ENCODE measurements at places on chromosomes 1 and 21. TPM values are rescaled to one million over a fixed set of nuclear protein-coding genes. Genes with fewer than 3 reads are reported as not detected.

Gene KCNH1
- 5.3 TPM for total RNA-seq

Gene S100A7
- total RNA-seq, result not detected

Gene P3R3URF
- total RNA-seq, result not detected

Gene HSD11B1
- total RNA-seq, result 1.5 TPM

GRCh38 chr21:44454747-44455523 is at the start of gene LRRC3:
Gene LRRC3, plus strand, starts transcription at chr21:44455510. Its CDS starts 1,135 bp downstream, at chr21:44456645.
- DNase-seq, result peak; percentile 28

GRCh38 chr1:44246806-44247205 is 33.5 kb downstream of the DMAP1 start:
- DNase-seq, result no peak

Gene TAS1R3
- total RNA-seq, result 0.22 TPM

DNA sequence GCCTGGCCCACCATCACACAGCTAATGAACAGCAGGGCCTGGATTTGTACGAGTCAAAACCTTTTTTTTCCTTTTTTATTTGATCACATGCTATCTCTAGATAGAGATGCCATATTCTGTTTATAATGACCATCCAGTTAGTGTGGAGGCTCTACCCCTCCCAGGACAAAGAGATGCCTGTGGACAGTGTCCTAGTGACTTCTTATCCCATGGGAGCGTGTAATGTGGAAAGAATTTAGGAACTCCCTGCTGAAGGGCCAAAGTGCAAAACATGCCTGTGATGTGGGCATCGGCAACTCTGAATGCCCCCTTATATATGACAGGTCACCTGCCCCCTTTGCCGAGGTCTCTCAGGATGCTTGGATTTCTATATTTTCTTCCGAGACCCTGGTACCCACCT is 292.2 kb downstream of the RRAGC start:
- no peak for DNase-seq

GRCh38 chr1:192565946-192566345 is 9.6 kb upstream of the RGS1 start:
- DNase-seq, result no peak

Gene RAB42
- not detected for total RNA-seq

DNA sequence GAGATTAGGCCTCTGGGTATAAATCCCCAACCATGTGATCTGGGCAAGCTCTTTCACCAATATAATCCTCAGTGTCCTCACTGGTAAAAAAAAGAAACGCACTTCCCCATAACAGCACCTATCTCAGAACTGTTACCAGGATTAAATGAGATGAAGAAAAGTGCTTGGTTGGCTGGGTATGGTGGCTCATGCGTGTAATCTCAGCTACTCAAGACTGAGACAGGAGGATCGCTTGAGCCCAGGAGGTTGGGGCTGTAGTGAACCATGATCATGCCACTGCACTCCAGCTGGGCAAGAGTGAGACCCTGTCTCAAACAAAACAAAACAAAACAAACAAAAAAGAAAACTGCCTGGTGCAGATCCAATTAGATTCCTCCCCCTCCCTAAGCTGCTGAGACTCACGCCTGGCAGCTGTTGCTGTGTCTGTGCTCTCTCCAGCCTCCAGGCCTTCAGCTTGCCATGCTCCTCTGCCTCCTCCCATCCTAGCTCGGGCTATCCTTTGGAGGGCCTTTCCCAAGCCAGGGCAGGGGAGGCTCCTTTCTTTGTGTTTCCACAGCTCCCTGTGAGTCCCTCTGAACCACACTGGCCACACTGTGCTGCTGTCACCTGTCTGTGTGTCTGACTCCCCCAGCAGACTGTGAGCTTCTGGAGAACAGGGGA is 19.0 kb downstream of the CYB5RL start:
- DNase-seq, result no peak

Gene LMOD1
- not detected for total RNA-seq

DNA sequence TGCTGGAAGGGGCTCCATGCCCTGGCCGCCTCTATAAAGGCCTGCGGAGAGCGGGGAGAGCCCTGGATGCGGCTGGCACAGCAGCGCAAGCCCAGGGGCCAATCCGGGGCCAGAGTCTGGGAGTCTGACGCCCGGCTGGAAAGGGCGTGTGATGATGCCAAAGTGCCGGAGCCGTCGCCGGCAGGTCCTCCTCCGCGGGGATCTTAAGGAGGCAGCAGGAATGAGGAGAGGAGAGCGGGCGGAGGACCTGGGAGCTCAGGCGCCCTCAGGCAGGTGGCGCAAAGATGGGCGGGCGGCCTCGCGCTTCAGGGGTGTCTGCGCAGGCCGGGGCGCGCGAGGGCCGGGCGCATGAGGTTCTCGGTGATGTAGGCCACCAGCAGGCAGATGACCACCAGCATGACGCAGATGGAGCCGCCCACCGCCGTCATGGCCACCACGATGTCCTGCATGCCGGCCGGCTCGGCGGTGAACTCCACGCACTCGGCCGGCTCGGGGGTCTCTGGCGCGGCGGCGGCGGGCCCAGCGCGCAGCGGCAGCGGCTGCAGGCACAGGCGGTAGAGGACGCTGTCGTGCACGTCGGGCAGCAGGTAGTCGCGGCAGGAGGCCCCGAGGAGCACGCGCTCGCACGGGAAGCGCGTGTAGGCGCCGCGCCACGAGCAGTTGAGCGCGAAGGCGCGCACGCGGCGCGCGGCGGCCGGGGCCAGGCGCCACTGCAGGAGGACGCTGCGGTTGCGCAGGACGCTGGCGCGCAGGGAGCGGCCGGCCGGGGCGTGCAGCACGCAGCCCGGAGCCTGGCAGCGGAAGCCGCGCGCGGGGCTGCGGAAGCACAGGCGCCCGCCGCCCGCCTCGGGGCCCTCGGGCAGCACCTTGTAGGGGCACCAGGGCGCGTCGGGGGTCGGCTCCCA is 653 bp downstream of the FNDC10 start:
- no peak for DNase-seq

DNA sequence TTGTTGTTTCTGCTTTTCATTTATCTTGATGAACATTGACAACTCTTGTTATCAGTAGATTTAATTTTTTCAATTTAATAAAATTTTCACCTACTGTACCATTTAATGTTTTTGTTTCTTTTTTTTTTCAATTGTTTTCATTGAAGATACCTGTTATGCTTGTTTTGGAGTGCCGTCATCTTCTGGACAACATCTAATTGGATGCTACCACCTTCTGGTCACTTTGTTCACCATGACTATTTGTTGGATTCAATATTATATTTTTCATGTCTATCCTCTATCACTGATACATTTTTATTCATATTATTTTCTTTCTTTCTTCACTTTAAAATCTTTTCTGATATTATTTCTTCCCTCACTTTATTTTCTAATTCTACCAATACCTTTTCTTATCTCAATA is 14.0 kb downstream of the KRTAP21-2 start:
- no peak for DNase-seq

DNA sequence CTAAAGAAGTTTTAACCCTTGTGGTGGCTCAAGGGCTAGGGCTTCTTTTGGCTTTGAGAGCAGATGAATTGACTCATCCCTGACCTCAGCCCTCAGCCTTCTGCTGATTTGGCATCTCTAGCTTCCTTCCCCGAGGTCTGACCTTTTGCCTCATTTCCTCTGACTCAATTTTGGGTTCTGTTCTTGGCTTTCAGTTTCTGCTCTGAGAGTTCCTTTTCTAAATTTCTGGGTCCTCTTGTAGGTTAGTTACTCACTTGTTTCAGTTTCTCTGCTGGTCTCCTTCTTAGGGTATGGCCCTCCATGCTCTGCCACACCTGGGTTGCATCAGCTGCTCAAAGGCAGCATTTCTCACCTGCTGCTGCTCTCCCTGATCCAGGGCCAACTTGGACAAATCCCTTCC is 19.4 kb downstream of the PDE4B start:
- DNase-seq, result peak; percentile 74

GRCh38 chr1:215526147-215526845 is 40.8 kb upstream of the KCTD3 start:
- DNase-seq, result peak; percentile 58

DNA sequence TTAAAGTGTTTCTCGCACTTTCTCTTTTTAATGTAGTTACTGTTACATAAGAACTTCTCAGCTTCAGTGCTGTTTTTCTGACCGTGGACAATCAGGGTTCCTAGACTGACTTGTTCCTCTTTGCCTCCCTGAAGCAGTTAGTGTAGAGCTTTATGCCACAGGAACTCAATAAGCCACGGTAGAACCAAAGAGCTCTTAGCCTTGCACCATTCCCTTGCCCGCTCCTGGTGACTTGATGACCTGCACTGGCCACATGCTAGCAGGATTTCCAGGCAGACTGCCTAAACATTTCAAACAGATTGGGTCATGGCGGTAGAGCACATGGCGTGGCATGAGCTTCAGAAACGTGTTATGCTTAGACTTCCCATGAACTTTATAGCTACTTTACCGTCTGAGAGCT is 18.8 kb upstream of the FASLG start:
- no peak for DNase-seq

Gene GUCA2A
- not detected for total RNA-seq

Gene BRINP2
- not detected for total RNA-seq

Gene DNASE2B
- not detected for total RNA-seq

Gene PDPN
- total RNA-seq, result not detected

Gene NUP210L
- total RNA-seq, result not detected

DNA sequence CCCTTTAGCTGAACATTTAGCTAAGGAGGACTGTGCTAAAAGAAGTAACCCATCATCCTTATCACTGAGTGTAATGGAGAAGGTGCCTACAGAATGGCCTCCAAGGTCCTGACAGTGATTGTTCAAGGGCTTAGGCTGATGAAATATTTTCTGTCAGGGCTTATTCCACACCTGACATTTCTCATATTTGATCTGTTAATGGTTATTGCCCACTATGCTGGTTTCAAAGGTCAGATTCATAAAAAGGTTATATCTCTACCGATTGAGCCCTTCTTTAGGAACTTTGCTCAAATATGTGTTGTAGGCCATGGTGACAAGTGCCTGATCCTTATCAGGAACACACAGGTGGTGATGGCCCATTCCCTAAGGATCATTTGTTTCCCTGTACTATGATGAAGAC is 766.4 kb upstream of the ADGRL2 start:
- no peak for DNase-seq

Gene TYW3
- total RNA-seq, result 12.0 TPM

GRCh38 chr1:186418503-186418902 is 42.4 kb downstream of the PDC start:
- DNase-seq, result no peak

GRCh38 chr1:47635597-47635996 is 197.8 kb downstream of the FOXD2 start:
- no peak for DNase-seq

GRCh38 chr1:33727310-33727709 is 136.6 kb upstream of the HMGB4 start:
- DNase-seq, result no peak

Gene RHBDL2
- 3.3 TPM for total RNA-seq

Gene TRIM17
- not detected for total RNA-seq

Gene TBX15
- total RNA-seq, result not detected

DNA sequence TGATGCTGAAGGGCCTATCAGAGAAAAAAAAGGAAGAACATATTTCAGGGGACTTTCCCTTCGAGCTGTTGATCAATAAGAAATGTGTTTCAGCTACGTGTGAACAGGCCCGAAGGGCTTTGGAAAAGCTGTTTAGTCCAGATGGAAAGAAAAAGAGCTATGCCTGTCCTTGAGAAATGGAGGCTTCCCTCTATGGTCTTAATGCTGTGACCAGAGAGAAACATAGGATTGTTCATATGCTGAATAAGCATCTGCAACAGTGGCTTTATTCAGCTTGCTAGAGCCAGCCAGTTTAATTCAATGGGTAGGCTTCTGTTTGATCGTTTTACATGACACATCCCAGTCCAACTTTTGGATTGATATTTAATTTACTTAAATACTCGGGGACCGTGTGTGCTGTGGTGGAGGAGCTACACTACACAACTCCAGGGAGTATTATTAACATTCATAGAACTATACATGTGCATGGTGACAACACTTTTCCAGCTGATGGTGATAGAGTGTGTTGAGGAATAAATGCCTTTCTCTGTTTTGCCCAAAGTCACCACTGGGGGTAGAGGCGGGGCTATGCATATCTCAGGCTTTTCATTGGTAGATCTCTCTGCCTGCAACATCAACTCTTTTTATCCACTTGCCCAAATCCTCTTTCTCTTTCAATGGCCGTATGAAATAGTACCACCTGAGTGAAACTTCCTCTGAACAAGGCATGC is 106.7 kb upstream of the C8B start:
- DNase-seq, result no peak

DNA sequence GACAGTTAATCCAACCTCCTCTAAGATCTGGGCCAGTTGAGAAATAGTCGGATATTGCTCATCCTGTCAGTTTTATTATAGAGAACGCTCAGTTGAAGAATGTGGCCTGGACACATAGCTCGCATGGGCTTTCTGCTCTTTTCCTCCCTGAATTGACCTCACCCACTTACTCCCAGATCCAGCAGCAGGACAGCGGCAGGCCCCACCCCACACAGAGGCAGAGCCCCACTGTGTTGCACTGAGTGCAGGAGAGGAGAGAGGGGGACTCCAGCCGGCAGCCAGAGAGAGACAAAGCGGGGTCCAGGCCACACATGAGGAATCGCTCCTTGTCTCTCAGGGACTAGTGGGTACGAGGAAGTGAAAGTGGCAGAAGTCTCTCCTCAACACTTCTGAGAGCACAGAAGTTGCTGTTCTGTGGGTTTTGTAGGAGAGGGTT is 78.6 kb downstream of the LAMC1 start:
- no peak for DNase-seq

Gene AMY2A
- not detected for total RNA-seq

GRCh38 chr1:18697541-18697940 is 66.9 kb downstream of the PAX7 start:
- no peak for DNase-seq

GRCh38 chr1:239909898-239910297 is 181.8 kb upstream of the FMN2 start:
- DNase-seq, result no peak

Gene GJB5
- not detected for total RNA-seq

GRCh38 chr1:32063261-32063681 is 9.5 kb upstream of the TMEM39B start:
- DNase-seq, result peak; percentile 36

DNA sequence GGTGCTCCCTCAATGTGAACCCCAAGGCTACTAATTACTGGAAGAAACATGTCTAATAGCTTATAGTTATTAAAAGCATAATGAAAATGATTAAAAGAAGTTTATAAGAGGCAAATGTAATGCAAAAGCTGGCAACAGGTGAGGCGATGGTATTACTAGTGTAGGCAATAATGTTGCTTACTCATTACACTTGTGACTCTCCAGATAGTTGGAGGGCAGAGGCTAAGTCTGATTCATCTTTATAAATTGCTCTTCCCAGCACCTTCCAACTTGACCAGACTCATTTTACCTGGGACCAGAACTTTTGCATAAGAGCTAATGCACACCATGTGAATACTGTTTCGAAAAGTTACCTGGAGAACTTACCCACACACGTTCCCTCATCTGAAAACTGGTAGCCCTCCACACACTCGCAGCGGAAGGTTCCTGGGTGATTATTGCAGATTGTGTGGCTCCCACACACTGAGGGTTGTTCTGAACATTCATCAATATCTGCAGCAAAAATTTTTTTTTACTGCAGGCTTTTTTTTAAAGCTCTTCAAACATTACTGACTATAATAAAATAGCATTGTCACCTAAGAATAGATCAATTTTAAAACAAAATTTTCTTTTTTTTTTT is 48.0 kb downstream of the NID1 start:
- DNase-seq, result peak; percentile 83

All from A172 (cell line).